CD4-positive, alpha-beta T cell treated with Interleukin-17A for 1 hour (primary cell): ENCODE measurements at places on chromosomes 4 and X.

GRCh38 chr4:97587912-97588311 is 555.4 kb downstream of the STPG2 start:
- no peak for DNase-seq

DNA sequence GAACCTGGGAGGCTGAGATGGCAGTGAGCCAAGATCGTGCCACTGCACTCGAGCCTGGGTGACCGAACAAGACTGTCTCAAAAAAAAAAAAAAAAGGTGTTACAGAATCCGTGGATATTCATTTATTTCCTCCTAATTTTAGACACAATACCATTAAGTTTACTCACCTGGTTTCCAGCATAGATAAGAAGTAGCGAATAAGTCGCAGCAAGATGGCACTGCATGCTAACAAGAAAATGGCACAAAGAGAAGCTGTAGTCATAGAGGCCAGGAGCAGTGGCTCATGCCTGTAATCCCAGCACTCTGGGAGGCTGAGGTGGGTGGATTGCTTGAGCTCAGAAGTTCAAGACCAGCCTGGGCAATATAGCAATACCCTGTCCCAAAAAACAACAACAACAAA is 17.0 kb upstream of the MOB1B start:
- no peak for DNase-seq

- no peak for DNase-seq
Observed at GRCh38 chrX:34288782-34289181, 156.7 kb upstream of the FAM47A start.

DNA sequence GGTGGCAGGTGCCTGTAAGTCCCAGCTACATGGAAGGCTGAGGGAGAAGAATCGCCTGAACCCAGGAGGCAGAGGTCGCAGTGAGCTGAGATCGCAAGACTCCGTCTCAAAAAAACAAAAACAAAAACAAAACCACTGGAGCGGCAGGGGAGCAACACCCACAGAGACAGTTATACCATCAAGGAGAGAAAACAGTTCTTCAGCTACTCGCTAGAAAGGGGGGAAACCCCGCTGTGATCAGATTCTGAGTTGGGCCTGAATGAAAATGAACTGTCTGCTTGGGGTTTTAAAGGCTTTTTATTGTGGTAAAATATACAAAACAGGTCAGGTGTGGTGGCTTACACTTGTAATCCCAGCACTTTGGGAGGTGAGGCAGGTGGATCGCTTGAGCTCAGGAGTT is 16.8 kb upstream of the IRAK1 start:
- DNase-seq: peak; percentile 33
